Hematopoietic multipotent progenitor cell treated with erythropoietin and hydrocortisone succinate and interleukin-3 and kit ligand, for 17 days (in vitro differentiated cells): ENCODE measurements at places on chromosomes 2 and 18.

- no peak for DNase-seq
These were observed 279.2 kb upstream of the DCC start for GRCh38 chr18:52060607-52061304.

GRCh38 chr18:62558015-62558663, 35.3 kb downstream of the ZCCHC2 start:
- DNase-seq = no peak

- no peak for DNase-seq
These were observed 80.3 kb upstream of the HAAO start for GRCh38 chr2:42872721-42873120.

GRCh38 chr2:140392824-140393223, 1612.6 kb upstream of the NXPH2 start:
- DNase-seq = no peak

DNA sequence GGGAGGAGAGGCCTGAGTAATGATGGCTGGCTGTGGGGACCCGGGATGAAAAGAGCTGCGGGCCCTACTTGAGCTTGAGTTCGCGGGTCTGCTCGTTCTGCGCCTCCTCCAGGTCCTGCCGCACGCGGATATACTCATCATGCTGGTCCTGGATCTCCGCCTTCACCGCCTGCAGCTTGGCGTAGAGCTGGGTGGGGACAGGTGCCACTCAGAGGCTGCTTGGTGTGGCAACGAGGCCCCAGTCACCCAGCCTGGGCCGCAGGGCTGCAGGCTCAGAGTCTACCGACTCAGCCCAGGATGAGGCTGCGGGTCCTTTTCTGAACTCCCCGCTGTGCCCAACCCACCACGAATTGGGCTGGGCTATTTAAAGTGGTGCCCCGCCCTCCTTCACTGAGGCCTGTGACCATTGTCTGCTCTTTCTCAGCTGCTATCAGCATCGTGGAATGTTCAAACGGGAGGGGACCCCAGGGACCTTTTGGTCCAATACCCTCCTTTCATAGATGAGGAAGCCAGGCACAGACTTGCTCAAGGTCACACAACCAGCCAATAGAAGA, 28.0 kb downstream of the KIF3C start:
- no peak for DNase-seq

DNA sequence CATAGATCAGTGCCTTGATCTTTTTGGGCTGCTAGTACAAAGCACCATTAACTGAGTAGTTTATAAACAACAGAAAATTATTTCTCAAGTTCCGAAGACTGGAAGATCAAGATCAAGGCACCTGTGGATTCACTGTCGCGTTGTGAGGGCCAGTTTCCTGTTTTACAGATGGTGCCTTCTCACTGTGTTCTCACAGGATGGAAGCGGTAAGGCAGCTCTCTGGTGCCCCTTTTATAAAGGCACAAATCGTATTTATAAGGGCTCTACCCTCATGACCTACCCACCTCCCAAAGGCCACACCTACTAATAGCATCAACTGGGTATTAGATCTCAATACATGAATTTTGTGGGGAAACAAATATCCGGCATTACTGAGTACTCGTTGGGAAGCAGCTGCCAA, 729.5 kb upstream of the SLC39A10 start:
- no peak for DNase-seq

- no peak for DNase-seq
These were observed 53.4 kb downstream of the RPE start for GRCh38 chr2:210055825-210056224.

GRCh38 chr2:191018643-191019119, 4.7 kb upstream of the STAT1 start:
- DNase-seq = no peak

DNA sequence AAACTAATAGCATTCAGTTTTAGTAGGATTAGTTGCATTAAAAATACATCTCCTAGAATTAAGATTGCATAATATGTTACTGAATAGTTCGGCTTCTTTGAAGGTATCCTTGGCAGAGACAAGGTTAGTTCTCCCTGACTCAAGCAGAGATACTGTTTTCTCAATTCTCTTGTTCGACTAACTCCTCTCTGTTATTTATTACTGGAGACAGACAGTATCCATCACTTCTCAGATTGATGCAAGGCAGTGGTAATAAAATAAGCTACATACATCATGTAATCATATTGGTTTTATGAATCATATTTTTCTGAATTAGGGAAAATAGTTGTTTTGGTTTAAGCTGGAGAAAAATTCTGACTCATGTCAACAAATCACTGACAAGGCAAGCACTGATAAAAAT, 134.8 kb downstream of the SLC8A1 start:
- no peak for DNase-seq

- DNase-seq = no peak
These were observed 951.6 kb upstream of the POU3F3 start for GRCh38 chr2:103902347-103902746.

DNA sequence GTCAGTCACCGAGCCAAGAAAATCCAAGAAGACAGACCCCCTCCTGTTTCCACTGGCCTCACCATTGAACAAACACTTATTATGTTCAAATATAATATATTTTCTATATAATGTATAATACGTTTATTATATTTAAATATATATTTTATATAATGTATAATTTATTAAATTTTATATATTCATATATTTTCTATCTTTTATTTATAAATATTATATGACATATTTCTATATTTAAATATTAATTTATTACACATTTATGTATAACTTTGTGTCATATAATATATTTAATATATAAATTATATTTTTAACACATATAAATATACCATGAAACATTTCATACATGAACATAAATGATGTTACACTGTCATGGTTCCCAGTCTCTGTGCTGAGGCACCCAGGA, 60.9 kb upstream of the RMDN2 start:
- no peak for DNase-seq

GRCh38 chr2:47034973-47035609, 119.5 kb upstream of the MCFD2 start:
- no peak for DNase-seq

DNA sequence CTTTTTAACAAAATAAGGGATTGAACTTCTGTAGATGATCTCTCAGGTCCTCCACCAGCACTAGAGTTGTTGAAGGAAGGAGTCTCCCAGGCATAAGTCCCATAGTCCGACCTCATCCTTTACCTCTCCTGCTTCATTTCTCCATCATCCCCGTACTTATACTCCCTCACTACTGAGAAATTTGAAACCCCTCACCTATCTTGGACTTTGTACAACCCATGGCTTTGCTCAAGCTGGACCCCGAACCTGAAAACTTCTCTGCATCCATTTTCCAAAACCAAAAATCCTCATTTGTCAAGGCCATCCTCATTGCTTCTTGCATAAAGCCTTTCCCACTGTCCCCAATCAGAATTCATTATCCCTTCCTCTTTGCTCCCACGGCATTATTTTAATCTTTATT, 482 bp upstream of the NHEJ1 start:
- DNase-seq = no peak
